Right lobe of liver (tissue), 6 donors: ENCODE measurements at places on chromosomes 11 and 22.
A peak's percentile ranks its signal among the peaks of the same experiment; 100 is the strongest.

- no peak for DNase-seq
Observed at GRCh38 chr11:111612224-111612623, 10.0 kb downstream of the SIK2 start.

GRCh38 chr11:34997952-34998528, 81.6 kb downstream of the PDHX start:
- DNase-seq, result no peak

DNA sequence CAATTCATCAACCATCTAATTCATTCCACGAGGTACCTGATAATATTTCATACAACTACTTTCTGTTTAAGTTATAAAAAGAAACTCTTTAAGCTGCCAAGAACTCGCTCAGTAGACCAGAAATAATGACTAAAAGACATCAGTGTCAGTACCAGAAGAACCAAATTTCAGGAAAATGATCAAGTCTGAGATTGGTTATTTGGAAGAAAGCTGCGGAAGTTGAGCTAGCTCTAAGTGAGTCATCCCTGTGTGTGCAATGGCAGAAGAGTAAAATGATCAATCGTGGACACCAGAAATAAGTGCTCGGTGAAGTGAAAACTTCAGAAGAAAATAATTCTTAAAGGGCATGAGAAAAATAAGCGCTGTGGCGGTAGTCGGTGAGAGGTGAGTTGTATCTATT, 933.2 kb upstream of the CHORDC1 start:
- DNase-seq, result no peak

DNA sequence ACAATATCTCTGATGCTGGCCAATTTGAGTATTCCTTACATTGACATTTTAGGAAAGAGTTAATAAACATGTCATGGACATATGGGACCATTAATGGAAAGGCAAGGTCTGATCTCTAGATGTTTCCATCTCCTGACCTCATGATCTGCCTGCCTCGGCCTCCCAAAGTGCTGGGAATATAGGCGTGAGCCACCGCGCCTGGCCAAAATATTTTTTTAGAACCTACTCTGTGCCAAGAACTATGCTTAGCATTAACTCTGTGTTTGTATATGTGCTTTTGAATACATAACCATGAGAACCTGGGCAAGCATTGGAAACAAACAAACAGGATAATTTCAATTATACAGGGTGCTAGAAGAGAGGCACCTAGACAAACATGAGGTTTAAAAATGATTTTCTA, 123.2 kb downstream of the ATG16L2 start:
- DNase-seq, result no peak

GRCh38 chr11:16925561-16926065, 88.6 kb downstream of the PLEKHA7 start:
- DNase-seq, result peak; percentile 52

GRCh38 chr11:116649268-116649667, 123.5 kb downstream of the BUD13 start:
- no peak for DNase-seq

DNA sequence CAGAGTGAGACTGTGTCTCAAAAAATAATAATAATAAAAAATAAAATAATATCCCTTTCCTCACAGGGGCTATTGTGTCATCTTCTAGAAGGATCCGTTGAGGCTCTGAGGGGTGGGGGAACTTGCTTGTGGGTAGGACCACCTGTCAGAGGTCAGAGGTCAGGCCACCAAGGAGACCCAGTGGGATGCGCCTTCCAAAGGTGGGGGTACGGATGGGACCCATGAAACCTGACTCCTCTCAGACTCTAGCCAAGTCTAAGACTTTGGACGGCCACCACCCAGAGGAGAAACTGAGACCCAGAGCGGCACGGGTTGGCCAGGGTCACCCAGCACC, 367 bp upstream of the MMP11 start:
- DNase-seq, result no peak
